Activated T-helper 2 cell treated with anti-CD3 and anti-CD28 coated beads, Interferon-gamma antibody, Interleukin-2, Interleukin-4, amounts not matched to agents 10 μg/mL and 5 μg/mL and 100 μg/mL, durations not matched to agents 14 hours and 24 hours and 36 hours (primary cell): ENCODE measurements at places on chromosomes 7 and 10. TPM values are rescaled to one million over a fixed set of nuclear protein-coding genes. Genes with fewer than 3 reads are reported as not detected.

DNA sequence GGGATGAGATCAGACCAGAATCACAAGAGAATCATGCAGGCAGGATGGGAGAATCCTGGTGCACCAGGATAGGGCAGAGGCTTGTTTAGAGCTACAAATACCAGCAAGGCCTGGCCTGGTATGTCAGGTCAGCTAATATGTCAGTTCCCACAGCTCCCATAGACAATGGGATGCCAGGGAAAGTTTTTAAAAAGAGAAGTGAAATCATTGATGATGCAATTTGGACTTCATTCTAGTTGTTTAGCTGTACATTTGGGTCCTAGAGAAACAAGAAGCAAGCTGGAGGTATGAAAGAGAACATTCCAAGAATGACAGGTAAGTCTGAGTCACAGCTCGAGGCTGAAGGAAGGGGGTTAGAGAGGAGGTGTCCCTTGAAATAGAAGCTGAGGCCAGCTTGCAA lies 45.2 kb downstream of the GPR141 start:
- no peaks in the 10 kb centered on the region for H3K4me1 ChIP-seq
- DNase-seq = no peak
- no peak overlapping the region for H3K4me3 ChIP-seq
- H3K27ac ChIP-seq = no peak overlapping the region
- H3K27me3 ChIP-seq = peaks cover 9% of the 10 kb centered on the region

The SLC26A3 gene
- total RNA-seq = not detected in 2 replicates

- no peaks in the 10 kb centered on the region for H3K36me3 ChIP-seq
- H3K27ac ChIP-seq = no peak overlapping the region
- no peak for DNase-seq
- no peak overlapping the region for H3K4me3 ChIP-seq
These were observed 171.5 kb upstream of the CDCA7L start for GRCh38 chr7:22117222-22117621.

DNA sequence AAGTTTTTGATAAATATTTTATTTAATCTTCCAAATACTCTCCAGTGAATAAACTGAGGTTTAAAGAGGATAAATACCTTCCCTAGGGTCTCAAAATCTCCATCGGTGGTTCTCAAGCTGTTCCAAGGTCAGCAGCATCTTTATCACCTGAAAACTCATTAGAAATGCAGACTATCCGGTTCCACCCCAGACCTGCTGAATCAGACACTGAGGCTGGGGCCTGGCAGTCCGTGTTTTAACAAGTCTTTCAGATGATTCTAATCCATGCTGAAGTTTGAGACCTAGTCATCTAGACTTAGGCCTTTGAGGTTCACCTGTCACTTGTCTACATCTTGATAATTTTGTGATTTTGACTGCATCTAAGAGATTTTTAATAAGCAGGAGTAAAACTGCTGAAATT lies 37.5 kb downstream of the PLEKHA8 start:
- no peak overlapping the region for H3K27ac ChIP-seq
- H3K27me3 ChIP-seq = no peaks in the 10 kb centered on the region
- DNase-seq = no peak
- peaks cover 3% of the 10 kb centered on the region for H3K4me1 ChIP-seq
- peaks cover 8% of the 10 kb centered on the region for H3K36me3 ChIP-seq

The OPN1SW gene
- total RNA-seq = not detected in 2 replicates

The MALRD1 gene
- not detected in 2 replicates for total RNA-seq

The ITGB8 gene
- total RNA-seq = 0.05 TPM in 1 of 2 replicates, not detected in the other

GRCh38 chr7:157358041-157358752 lies 21.4 kb downstream of the DNAJB6 start:
- no peak overlapping the region for H3K27ac ChIP-seq
- H3K4me1 ChIP-seq = peaks cover 40% of the 10 kb centered on the region
- no peaks in the 10 kb centered on the region for H3K27me3 ChIP-seq
- H3K36me3 ChIP-seq = peaks cover 70% of the 10 kb centered on the region

DNA sequence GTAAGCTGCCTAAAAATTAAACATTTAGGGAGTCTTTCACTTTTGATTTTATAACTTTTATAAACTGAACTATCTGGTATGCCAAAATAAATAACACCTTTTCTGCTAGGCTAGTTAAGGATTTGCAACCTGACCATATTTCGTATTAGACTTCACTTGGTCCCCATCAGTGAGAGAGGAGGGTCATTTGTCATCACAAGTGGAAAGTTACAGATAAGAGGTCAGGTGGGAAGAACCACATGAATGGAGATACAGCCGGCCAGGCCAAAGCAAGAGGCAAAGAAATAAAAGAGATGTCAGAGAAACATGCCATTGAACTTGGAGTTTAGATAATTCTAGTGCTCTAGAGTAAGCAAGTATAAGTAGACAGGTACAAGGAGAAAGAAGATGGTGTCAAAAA lies 44.5 kb upstream of the STMP1 start:
- H3K4me1 ChIP-seq = no peaks in the 10 kb centered on the region
- no peak for DNase-seq
- H3K27ac ChIP-seq = no peak overlapping the region
- H3K36me3 ChIP-seq = peaks cover 57% of the 10 kb centered on the region
- H3K4me3 ChIP-seq = no peak overlapping the region

- no peaks in the 10 kb centered on the region for H3K27me3 ChIP-seq
- no peak overlapping the region for H3K4me3 ChIP-seq
- no peak for DNase-seq
- peaks cover 3% of the 10 kb centered on the region for H3K36me3 ChIP-seq
- H3K4me1 ChIP-seq = peaks cover 8% of the 10 kb centered on the region
- H3K27ac ChIP-seq = no peak overlapping the region
These were observed 63.3 kb downstream of the IMMP2L start for GRCh38 chr7:111499027-111499426.

DNA sequence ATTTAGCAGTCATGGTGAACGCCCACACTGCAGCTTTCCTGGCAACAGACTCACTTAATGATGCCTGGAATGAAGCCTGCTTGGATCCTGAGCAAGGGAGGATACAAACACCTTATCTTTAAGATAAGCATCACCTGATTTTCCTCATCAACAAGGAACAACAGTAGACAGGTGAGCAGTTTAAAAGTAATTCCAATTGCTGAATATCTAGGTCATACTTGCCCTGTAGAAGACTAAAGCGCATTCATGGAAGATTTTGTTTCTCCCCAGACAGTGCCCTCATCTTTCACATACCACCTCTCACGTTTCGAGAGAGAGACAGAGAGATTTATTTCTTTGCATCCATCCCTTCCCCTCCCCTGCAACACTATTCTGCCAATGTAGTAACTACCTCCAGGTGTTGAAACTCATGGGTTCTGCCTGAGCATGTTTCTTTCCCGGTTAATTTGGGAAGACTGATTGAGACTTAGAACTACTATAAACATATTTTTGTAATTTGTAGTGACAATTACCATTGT lies 660.7 kb downstream of the PARD3 start:
- H3K4me1 ChIP-seq = no peaks in the 10 kb centered on the region
- H3K4me3 ChIP-seq = no peak overlapping the region
- no peaks in the 10 kb centered on the region for H3K36me3 ChIP-seq
- peaks cover 2% of the 10 kb centered on the region for H3K27me3 ChIP-seq

- no peaks in the 10 kb centered on the region for H3K27me3 ChIP-seq
- H3K4me1 ChIP-seq = no peaks in the 10 kb centered on the region
These were observed 151.8 kb upstream of the CHST15 start for GRCh38 chr10:124245191-124245590.

DNA sequence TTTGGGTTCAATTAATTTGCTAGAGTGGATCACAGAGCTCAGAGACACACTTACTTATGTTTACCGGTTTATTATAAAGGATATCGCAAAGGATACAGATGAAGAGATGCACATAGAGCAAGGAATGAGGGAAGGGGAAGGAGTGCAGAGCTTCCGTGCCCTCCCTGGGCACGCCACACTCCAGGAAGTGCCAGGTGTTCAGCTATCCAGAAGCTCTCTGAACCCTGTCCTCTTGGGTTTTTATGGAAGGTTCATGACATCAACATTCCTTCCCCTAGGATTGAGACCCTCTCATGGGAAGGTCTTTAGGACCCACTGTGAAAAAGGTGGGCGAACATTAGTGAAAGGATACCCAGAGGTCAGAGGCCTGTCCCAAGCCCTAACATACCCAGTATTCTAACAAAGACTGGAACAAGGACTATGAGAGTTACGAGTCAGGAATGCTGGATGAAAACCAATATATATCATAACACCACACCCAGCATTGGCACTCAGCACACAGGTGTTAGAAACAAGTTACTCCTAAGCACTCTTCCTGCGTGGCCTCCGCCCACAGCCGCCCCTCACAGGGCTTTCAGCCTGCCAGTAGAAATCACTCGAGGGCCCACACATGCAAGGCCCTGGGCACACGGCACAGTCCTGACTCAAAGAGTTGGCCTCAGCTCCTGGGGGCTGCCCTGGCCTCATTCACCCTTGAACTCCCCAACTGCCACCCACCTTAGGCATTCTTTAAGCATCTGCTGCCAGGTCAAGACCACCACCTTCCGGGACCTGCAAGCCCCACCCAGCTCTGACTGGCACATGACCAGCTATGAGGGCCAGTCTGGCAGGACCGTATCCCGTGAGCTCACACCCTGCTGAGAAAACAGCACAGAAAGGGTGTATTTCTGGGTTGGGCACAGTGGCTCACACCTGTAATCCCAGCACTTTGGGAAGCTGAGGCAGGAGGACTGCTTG lies 5.6 kb upstream of the AIFM2 start:
- H3K4me3 ChIP-seq = no peak overlapping the region
- peaks cover 11% of the 10 kb centered on the region for H3K4me1 ChIP-seq
- H3K27ac ChIP-seq = no peak overlapping the region
- H3K27me3 ChIP-seq = no peaks in the 10 kb centered on the region
- no peak for DNase-seq

DNA sequence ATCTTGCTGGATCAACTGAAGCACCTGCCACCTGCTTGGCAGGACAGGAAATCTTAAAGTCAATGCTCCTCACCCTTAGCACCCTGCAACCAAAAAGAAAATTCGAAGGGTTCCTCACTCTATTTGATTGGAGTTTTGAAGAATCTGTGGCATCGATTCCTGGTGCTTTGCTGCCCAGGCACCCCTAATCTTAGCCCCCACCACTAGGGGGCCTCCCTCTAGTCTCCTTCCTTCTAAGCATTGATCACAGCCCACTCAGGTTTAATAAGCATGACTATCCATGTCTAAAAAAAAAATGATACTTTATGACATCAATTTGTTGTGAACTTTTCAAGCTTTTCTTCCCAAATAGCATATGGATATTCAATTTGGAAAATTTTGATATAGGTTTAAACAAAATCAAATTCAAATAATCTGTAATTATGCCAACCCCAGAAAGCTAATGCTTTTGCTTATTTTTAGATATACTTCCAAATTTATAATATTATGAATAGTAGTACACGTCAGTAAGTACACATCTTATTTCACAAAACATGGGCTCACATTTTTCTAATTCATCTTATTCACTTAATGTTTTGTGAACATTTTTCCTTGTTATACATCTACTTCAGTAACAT lies 45.3 kb downstream of the NRG3 start:
- DNase-seq = no peak
- no peak overlapping the region for H3K4me3 ChIP-seq
- no peaks in the 10 kb centered on the region for H3K27me3 ChIP-seq
- no peaks in the 10 kb centered on the region for H3K4me1 ChIP-seq
- no peak overlapping the region for H3K27ac ChIP-seq

- H3K27ac ChIP-seq = no peak overlapping the region
- peaks cover 5% of the 10 kb centered on the region for H3K4me1 ChIP-seq
- no peak overlapping the region for H3K4me3 ChIP-seq
- peaks cover 36% of the 10 kb centered on the region for H3K27me3 ChIP-seq
- DNase-seq = no peak
- H3K36me3 ChIP-seq = no peaks in the 10 kb centered on the region
These were observed 8.4 kb downstream of the USP6NL start for GRCh38 chr10:11602919-11603523.

- peaks cover 60% of the 10 kb centered on the region for H3K27me3 ChIP-seq
- H3K27ac ChIP-seq = no peak overlapping the region
- H3K4me3 ChIP-seq = no peak overlapping the region
- no peak for DNase-seq
- peaks cover 2% of the 10 kb centered on the region for H3K4me1 ChIP-seq
These were observed 2.4 kb upstream of the HOXA10 start for GRCh38 chr7:27176524-27176845.

GRCh38 chr7:101559586-101559985 lies 69.5 kb downstream of the MYL10 start:
- H3K4me3 ChIP-seq = no peak overlapping the region
- H3K4me1 ChIP-seq = peaks cover 2% of the 10 kb centered on the region
- H3K27me3 ChIP-seq = no peaks in the 10 kb centered on the region
- DNase-seq = no peak
- no peak overlapping the region for H3K27ac ChIP-seq
- H3K36me3 ChIP-seq = no peaks in the 10 kb centered on the region

- no peaks in the 10 kb centered on the region for H3K36me3 ChIP-seq
- no peak for DNase-seq
- H3K27ac ChIP-seq = no peak overlapping the region
These were observed 83.3 kb upstream of the DNAJC1 start for GRCh38 chr10:22086730-22087401.

- H3K36me3 ChIP-seq = no peaks in the 10 kb centered on the region
- no peaks in the 10 kb centered on the region for H3K4me1 ChIP-seq
- DNase-seq = no peak
- H3K27ac ChIP-seq = no peak overlapping the region
These were observed 50.5 kb upstream of the GPR141 start for GRCh38 chr7:37633048-37633447.

The MSMB gene
- not detected in 2 replicates for total RNA-seq

- H3K27ac ChIP-seq = no peak overlapping the region
- H3K4me3 ChIP-seq = no peak overlapping the region
- no peaks in the 10 kb centered on the region for H3K36me3 ChIP-seq
- H3K4me1 ChIP-seq = peaks cover 25% of the 10 kb centered on the region
- H3K27me3 ChIP-seq = peaks cover 70% of the 10 kb centered on the region
These were observed 3.5 kb downstream of the SHH start for GRCh38 chr7:155808549-155809331.

The STEAP1B gene
- total RNA-seq = 0.30 and 0.32 TPM in 2 replicates

The HOXA11 gene
- total RNA-seq = not detected in 2 replicates

The HABP2 gene
- total RNA-seq = not detected in 2 replicates

The CPXM2 gene
- not detected in 2 replicates for total RNA-seq

- no peak overlapping the region for H3K4me3 ChIP-seq
- no peaks in the 10 kb centered on the region for H3K4me1 ChIP-seq
- DNase-seq = no peak
- peaks cover 8% of the 10 kb centered on the region for H3K27me3 ChIP-seq
These were observed 26.6 kb upstream of the FAM180A start for GRCh38 chr7:135775230-135775629.

The VKORC1L1 gene
- 25.9 and 27.4 TPM in 2 replicates for total RNA-seq

- DNase-seq = no peak
- no peak overlapping the region for H3K4me3 ChIP-seq
- peaks cover 3% of the 10 kb centered on the region for H3K4me1 ChIP-seq
- no peaks in the 10 kb centered on the region for H3K36me3 ChIP-seq
These were observed 72.2 kb downstream of the VWC2 start for GRCh38 chr7:49845626-49846025.

DNA sequence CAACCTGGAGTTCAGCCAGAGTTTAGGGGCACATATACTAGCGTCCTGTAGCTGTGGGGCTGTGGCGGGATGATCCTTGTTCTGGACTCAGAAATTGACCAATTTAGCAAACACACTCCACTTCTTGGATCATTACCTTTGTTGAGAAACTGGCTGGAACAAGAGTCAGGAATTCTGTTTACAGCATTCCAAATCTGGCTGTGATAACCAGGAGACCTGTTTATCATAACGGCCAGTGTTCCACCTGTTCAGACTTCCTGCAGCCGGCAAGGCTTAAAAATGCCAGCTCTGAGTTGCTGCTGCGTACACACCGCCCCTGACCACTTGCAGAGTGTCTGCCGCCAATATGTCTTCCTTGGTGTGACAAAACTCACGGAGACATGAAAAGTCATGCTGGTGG lies 64.8 kb downstream of the ARMC3 start:
- peaks cover 14% of the 10 kb centered on the region for H3K4me1 ChIP-seq
- no peak overlapping the region for H3K27ac ChIP-seq
- no peaks in the 10 kb centered on the region for H3K36me3 ChIP-seq
- peaks cover 22% of the 10 kb centered on the region for H3K27me3 ChIP-seq
